ENCODE measurements at places on chromosomes 12 and 14.

- no peak for DNase-seq
These were observed 91.2 kb downstream of the RFLNA start for GRCh38 chr12:124386059-124386458.

GRCh38 chr14:101780390-101780789, 18.9 kb downstream of the PPP2R5C start:
- DNase-seq = no peak

GRCh38 chr12:105741786-105742566, 396.8 kb downstream of the NUAK1 start:
- no peak for DNase-seq

DNA sequence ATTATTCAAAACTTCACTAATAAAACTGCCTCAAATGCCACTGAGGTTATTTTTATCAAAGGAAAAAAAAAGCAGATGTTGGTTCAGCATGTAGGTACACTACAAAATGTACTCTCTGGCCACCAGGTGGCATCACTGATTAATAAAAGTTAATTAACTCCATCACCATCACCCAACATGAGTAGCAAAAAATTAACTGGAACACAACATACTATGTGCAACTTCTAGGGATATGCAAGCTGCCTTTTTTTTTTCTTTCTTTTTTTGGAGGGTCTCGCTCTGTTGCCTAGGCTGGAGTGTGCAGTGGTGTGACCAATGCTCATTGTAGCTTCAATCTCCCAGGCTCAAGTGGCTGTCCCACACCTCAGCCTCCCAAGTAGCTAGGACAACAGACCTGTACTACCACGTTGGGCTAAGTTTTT, 43.8 kb upstream of the NR2C1 start:
- no peak for DNase-seq

DNA sequence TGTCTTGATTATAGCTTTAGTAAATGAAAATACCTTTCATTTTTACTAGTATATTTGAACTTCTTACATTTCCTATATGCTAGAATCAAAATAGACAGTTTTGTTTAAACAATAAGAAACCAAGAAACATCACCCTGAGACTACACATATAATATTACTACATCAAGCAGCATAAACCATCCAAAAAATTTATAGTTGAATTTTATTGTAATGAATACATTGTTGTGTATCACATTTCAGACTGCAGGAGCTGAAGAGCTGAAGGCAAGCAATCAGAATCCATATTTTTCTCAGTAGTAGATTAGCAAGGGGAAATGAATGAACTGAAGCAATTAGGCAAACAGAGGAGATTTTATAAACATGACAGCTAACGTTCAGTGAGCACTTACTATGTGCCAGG, 379.2 kb downstream of the BTG1 start:
- no peak for DNase-seq

All from iPS DF 19.7 (cell line).